Psoas muscle (tissue), 8 donors: ENCODE measurements at places on chromosomes 3 and 15. TPM values are rescaled to one million over a fixed set of nuclear protein-coding genes. Genes with fewer than 3 reads are reported as not detected.

DNA sequence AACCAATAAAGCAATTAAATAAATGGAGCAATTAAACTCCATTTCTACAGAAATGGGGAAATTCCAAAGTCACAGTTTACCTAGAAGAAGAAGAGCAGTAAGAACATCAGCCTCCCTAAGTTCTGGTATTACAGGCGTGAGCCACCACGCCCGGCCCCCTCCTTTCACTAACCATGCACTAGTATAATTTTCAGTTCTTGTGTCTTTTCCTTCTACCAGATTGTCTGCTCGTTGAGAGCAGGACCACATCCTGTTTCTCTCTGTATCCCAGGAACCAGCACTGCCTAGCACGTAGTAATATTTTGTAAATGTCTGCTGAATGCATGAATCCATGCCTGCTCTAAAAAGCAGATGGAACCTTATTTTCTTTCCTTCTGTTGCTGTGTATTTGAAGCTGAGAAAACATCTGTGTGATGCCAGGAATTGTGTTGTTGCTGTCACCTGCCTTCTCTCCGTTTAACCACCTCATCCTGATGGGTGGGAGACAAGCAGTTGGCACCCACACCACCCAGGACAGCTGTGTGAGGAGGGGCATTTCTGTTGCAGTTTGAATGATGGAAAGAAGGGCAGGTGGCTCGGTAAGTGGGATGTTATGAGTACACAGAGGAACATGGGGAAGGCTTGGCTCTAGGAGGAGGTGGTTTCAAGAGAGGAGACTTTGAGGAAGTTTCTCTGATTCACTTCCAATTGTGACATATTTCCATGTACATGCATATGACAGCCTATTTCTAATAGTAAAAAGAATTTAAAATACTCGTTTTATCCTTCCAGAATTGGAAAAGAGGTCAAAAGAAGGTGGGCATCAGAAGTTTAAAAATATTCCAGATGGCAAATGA lies 30.1 kb downstream of the PXYLP1 start:
- no peak for DNase-seq

GRCh38 chr15:50906954-50907600 lies 1.4 kb upstream of the AP4E1 start:
- DNase-seq = no peak

DNA sequence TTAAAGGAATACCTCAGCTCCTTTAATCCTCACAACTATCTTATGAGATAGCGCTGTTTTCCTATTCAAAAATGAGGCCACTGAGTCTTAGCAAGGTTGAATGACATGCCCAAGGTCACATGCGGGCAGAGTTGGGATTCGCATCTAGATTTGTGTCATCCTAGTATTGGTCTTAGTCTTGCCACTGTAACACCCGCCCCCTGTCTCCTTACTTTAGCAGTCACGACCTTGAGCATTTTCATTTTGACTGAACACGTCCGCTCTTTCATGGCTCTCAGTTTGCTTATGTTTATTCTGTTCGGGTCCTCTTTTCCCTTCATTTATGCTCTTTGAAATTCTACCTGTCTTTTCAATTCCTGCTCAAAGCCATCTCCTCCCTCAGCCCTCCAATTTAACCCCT lies 112.5 kb upstream of the CADPS start:
- no peak for DNase-seq

PLAAT1 gene
- total RNA-seq = 26.2 TPM

DNA sequence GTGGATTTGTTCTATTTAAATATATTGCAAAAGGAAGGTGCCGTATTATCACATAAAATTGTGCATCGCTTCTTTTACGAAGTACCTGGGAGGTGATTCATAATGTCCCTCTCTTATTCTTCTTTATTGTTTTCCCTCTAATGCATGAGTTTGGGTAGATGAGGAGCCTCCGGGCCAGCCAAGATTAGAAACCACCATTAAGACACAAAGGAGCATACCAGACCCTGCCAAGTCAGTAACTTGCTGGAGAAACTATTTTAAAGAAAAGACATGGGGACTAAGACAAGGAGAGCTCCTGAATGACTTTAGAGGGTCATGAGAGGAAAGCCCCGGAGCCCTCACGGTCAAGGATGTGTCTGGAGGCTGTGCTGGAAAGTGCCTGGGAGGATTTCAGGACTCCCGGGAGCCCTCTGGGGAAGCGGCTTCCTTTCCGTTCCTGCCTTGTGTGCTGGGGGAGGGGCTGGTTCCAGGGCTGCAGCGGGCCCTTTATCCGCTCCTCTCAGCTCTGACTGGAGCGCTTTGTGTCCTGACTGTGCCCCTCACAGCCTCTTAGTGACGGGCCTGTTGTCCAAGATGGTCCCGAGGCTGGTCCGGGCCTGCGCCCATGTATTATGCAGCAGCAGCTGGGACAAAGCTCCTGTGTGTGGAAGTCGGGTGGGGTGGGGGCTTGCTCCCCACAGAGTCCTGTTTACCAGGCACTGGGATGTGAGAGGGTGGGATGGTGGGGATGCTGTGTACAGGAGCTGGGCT lies 35.7 kb downstream of the CORO2B start:
- peak; percentile 77 for DNase-seq

DNA sequence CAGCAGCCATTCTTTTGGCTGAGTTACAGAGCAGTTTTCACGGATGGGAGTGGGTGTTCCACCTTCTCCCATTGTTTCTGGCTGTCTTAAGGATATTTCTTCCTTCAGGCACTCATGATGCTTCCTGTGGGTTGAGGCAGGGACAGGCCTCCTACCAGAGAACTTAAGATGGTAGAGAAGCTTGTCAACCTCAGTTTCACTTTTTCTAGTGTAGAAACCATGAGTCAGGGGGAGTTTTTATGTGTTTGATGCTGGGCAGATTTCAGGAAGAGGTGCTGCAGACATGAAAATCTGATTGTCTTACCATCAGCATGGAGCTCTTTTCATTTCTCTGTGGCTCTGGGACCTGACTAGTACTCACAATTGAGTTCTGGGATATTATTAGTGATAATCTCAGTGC lies 48.7 kb upstream of the VEPH1 start:
- DNase-seq = no peak

DNA sequence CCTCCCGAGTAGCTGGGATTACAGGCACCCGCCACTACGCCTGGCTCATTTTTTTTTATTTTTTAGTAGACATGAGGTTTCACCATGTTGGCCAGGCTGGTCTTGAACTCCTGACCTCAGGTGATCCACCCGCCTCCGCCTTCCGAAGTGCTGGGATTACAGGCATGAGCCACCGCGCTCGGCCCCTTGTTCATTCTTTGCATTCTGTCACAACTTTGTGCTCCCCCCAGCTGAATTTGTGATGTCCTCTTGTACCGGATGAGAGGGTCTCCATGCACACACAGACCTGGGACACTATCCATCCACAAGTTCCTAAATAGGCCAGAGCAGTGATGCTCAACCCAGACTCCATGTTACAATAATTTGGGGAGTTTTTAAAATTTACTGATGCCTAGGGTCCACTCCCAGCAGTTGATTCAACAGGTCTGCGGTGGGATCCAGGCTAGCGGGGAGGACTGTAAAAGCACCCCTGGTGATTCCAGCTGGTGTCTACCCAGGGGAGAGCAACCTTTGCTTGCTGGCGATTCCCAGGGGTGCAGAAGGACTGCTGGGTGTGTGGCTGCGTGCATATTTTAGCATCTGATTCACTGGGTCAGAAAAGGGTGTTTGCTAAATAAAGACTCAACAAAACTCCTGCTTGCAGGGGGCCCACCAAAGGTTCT lies 1.0 kb downstream of the RASSF1 start:
- no peak for DNase-seq

DNA sequence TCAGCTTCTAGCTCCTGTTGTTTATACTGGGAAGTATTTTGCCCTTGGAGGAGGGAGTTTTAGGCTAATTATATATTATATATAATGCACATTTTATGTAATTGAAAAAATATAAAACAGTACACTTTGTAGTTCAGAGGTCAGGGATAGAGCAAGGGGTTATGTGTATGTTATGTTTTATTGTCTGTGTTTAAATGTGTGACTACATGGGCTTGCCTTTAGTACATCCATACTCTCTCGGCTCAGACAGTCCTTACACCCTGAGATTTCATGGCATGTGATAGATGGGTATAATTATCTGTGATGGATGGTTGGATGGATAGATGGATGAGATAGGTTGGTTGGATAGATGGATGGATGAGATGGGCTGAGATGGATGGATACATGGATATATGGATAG lies 17.4 kb upstream of the ST3GAL6 start:
- no peak for DNase-seq

RBPMS2 gene
- total RNA-seq = 1.9 TPM

STARD5 gene
- 1.9 TPM for total RNA-seq

- no peak for DNase-seq
Observed at GRCh38 chr15:67916565-67916964, 76.7 kb upstream of the RNU6-1 start.

- no peak for DNase-seq
Observed at GRCh38 chr3:53518495-53518981, 24.1 kb downstream of the CACNA1D start.

DNA sequence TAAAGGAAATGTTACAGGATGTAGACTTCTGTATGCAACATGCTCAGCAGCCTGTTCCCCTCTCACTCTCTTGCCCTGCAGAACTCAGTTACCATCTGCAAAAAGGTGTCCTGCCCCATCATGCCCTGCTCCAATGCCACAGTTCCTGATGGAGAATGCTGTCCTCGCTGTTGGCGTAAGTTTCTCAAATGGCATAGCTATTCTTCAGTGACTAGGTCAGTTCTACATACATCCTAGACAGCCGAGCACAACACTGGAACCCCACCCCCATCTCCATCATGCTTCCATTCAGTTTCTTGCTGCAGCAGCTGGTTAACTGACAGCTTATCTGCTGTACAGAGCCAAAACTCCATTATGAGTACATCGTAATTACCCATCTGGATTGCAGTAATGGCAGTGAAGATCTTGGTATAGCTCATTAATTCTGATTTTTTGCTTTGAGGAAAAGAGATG lies 4.5 kb downstream of the THBS1 start:
- DNase-seq = no peak

CADPS gene
- total RNA-seq = not detected

DNA sequence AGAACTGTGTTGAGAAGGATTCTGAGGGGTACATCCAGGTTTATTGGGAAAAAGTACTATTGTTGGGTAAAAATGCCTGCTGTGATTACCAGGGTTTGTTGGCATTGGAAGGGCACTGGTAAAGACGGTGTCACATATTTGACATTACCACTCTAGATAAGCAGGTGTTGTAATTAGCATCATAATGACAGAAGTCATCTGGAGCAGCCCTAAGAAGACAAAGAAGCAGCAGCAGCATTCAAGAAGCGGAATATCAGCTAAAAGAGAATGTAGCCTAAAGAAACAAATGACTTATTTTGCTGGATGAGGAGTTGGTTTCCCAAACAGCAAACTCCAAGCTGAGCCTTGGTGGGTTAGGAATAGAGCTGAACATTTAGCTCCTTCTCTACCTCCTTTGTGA lies 30.5 kb upstream of the ZFAND6 start:
- no peak for DNase-seq

DNA sequence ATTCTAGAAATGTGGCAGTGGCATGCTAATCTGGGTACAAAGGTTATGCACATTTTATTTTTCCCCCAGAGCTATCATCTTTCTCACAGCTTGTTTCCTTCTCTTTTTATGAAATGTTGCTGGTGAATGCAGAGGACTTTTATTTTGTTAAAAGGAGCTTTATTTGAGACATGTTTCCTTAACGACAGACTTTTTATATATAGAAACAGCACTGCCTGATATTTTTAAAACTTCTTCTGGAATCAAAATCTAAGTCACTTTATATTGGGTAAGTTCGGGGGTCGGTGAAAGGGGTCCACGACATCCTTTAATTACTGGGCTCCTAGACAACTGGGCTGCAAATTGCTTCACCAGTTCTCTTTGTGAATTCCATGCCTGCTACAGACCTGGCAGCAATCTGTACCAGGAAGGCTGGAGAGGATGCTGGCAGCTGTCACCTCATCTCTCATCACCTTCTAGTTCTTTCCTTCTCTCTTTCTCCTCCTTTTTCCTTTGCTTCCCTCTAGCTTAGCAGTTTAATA lies 464.7 kb downstream of the PDCD6IP start:
- no peak for DNase-seq

DNA sequence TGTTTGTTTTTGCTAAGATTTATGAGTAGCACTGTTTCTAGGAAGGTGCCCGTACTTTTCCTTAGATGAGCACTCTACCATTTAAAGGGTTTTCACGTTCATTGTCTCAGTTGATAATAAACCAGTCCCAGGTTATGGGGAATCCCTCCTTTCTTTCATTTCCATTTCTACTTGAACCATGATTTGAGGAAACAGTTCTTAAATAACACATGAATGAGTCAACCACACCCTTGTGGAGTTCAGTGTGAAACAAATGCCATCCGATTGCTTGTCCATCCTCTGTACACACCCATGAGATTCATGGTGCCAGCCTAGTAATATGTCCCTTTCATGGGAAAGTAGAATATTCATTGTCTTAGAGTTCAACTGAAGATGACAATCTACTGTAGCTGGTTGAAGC lies 23.1 kb downstream of the CMTM8 start:
- DNase-seq = no peak

CTDSPL2 gene
- total RNA-seq = 17.1 TPM
